AG09319 (cell line): ENCODE measurements at places on chromosomes 7 and 10.

DNA sequence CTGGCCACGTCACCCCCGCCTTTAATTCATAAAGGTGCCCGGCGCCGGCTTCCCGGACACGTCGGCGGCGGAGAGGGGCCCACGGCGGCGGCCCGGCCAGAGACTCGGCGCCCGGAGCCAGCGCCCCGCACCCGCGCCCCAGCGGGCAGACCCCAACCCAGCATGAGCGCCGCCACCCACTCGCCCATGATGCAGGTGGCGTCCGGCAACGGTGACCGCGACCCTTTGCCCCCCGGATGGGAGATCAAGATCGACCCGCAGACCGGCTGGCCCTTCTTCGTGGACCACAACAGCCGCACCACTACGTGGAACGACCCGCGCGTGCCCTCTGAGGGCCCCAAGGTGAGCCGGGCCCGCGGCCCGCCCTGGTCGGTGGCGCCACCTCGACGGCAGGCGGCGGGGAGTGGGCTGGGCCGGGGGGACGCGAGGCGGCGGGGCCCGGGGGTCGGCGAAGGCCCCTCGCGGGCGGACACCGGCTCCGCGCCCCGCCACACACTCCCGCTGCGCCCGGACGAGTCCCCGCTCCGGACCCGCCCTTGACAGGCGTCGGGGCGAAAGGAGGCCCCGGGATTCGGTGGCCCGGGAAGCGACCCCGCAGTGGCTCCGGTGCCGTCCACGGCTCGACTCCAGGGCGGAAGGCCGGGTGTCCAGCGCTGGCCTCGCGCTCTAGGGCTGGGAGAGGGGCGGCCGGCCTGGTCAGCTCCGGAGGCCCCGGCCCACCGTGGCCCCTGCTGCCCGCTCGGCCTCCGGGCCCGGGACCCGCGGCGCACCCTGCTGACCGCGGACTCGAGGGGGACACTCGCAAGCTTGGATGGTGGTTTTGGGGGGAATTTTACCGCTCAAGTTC, 557 bp downstream of the BAG3 start:
- no peak for DNase-seq

GRCh38 chr7:112080441-112080840, 125.8 kb downstream of the DOCK4 start:
- peak; percentile 42 for DNase-seq

DNA sequence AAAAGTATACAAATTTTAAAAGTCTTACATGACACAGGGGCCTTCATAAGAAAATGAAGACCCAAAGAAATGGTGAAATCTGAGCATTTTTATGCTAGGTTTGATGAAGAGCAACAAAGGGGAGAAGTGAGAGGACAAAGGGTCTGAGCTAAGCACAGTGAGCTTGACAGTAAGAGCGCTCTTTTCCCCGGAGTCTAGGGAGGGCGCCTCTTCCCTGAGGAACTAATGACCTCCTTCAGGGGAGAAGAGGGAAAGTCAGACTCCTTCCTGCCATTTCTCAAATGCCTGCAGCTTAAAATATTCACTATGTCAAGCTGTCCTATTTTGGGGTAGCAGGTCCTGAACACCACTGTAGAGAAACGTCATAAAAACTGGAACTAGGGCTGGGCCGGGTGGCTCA, 18.1 kb upstream of the PAXIP1 start:
- DNase-seq: no peak

- no peak for DNase-seq
Measured at GRCh38 chr10:30051220-30051619, 8.2 kb downstream of the JCAD start.

DNA sequence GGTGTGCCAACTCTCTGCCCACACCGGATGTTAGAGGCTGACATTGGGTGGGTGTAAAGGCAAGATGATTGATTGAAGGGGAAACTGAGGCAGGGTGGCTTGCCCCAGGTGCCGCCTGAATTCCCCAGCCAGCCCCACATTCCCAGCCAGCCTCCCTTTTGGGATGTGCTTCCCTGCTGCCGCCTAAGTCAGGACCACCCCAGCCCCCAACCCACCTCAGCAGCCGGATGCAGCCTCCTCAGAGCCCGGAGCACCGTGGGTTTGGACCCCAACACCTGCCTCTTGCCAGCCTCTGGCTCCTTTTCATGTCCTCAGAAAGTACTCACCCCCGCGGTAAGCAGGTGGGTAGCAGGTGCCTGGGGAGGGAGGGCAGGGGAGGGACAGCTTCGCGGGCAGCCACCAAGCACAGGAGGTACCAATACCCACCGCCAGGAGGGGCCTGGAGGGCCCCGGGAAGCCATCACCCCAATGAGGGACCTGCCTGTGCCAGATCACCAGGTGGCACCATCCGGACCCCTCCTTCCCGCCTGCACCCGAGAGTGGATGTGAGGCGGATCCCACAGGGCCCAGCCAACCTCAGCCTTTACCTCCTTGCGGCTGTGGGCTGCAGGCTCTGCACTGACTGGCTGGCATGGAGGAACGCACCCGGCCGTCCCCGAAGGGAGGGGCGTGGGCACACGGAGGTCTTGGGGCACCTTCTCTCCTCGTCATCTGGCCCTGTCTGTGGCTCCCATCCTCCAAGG, 60.5 kb downstream of the PWWP2B start:
- DNase-seq: no peak

GRCh38 chr7:113307147-113307546, 188.8 kb upstream of the SMIM30 start:
- no peak for DNase-seq

GRCh38 chr10:31457858-31458257, 138.8 kb downstream of the ZEB1 start:
- no peak for DNase-seq

DNA sequence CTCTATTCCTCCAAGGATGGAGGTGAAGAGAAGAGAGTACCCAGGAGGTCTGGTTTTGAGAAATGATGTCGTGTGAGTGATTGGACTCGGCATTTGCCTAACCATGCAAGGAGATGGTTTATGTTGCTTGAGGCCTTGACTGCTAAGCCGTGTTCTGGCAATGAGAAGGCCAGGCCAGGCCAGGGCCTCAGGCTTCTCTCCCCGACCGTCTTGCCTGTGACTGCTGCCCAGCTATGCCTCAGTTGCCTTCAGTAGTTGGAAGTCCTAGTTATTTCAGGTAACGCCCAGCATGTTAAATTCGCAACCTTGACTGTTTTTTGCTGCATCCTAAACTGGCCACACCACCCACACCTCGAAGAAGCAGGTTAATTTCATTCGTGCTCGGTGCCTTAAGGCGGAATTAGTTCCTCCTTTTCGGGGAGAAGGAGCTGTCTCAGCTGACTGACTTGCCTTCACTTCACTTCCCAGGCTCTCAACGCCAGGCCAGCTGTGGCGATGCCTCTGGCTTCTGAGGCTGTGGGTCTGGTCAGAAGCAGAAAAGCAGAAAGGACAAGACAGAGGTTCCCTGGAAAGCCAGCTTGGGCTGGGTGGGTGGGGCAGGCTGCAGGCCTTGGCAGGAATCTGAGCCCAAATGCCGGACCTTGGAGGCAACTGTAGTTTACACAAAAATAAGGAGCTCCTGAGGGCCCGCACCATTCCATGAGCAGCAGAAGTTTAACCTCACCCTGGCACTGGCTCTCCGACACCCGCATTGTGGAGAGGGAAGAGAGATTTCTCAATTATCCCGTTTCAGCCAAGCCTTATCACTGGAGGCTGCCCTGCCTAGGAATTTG, 61.9 kb upstream of the SAMD8 start:
- no peak for DNase-seq

DNA sequence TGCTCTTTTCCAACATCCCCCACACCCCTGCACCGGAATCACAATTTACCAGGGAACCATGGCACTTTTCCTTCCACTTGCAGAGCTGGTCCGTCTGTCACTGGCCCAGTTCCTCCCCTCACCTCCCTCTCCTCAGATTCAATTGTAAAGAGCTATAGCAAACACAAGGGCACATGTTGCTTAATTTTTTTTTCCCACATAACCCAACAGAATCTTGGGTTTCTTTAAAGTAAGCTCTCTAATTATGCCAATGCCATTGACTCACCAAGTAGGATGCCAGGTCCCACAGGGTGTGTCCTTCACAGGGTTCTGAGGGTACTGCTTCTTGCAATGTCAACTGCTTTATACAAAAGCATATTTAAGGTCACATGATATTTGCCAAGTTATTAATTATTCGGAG, 262.2 kb downstream of the AUTS2 start:
- no peak for DNase-seq

DNA sequence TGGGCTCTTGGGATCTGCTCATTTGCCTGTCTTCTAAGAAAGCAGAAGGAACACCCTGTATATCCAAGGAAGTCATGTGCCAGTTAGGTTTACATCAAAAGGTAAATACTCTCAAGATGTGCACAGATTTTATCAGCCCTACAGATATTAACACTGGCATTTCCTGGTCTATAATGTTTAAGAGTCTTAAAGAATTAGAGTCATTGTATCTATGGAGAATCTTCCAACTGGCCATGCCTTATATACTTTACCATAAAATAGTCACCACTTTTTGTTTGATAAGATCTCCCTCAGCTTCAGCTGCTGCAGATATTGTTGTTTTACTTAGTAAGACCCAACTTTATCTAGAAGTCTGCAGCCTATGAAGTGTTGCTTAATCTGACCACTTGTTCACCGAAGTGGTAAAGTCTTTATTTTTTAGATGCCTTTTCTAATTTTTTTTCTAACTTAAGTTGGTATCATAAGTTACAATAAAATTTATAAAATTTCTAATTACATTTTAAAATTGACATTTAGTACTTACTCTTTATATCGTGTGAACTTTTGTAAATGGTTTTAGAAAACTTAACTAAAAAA, 58.5 kb downstream of the CPED1 start:
- DNase-seq: no peak

GRCh38 chr10:14608381-14609001, 166.2 kb downstream of the FAM107B start:
- DNase-seq: no peak

GRCh38 chr7:90520484-90520883, 51.0 kb downstream of the PTTG1IP2 start:
- no peak for DNase-seq

DNA sequence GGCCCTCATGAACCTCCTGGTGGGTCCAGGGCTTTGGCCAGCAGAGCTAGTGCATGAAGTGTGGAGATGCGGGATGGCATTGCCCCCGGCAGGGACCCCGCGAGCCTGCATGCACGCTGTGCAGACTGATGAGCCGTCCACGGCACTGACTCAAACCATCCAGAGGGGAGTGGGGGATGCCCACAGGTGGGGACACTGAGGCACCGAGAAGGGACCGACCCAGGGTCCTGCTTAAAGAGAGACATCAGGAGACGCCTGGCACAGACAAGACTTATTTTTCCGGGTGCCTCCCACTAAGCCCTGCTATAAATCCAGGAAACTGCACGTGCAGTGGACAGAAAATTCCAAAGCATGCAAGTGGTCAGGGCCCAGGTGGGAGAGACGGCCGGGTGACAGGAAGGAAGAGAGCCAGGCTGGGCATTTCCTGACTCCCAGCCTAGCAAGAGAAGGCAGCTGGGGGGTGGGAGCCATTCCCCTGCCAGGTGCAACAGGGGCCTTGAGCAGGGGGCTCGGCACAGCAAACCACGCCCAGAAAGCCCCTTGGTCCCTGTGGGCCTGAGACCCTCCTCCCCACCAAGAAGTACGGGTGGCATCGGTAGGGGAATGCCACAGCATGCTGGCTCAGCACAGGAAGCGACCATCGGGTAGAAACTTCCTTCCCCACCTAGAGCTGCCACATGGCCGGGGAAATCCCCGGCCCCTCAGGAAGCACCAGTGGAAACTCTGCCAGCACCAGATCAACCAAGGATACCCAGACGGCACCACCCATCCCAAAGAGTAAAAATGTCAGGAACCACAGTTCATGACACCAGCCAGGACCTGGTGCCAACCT, 91.5 kb downstream of the FOXL3 start:
- no peak for DNase-seq

DNA sequence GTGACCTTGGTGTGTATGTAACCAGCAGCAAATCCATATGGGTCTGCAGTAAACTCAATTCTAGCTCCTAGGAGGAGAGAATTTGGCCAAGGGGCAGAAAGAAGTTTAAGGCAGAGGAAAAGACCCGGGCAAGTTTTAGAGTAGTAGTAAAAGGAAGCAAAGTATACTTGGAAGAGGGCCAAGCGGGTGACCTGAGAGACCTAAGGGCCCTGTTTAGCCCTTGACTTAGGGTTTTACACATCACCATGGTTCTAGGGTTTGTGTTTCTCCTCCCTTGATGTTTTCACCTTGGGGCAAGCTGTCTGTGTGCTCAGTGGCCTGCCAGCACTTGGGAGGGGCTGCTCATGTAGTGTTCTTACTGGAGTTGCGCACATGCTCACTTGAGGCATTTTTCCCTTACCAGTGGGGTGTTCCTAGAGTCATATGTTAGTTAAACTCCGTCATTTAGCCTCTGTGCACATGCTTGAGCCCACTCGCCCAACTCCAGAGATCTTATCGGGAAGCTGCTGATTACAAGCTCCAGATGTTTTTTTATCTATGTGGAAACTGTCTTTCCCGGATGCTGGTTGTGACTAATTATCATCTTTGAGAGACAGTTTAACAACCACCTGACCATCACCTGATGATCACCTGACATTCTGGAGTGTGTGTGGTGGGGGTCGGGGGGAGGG, 137.6 kb upstream of the PRSS1 start:
- no peak for DNase-seq

DNA sequence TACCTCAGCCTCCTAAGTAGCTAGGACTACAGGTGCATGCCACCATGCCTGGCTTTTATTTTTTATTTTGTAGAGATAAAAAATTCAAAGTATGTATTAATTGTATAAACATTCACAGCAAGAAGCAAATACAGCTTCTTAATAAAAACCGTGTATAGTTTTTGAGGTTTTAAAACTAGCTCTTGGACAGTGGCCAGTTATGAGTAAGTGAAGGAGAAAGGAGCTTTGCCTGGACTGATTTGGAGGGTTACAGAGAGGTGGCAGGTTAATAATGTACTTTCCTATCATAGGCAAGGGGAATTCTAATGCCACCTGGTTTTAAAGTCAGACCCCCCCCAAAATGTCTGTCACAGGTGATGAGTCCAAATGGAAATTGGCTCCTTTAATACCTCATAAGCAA, 43.4 kb downstream of the ZNRF2 start:
- no peak for DNase-seq
